Mesenteric fat pad (tissue), 1 donor: ENCODE measurements at places on chromosomes 4 and X. TPM values are rescaled to one million over a fixed set of nuclear protein-coding genes. Genes with fewer than 3 reads are reported as not detected.

Gene SMAD1
- total RNA-seq, result 14.7 TPM

Gene NBDY
- total RNA-seq, result 25.1 TPM

Gene SSX4
- total RNA-seq, result not detected

Gene SSX2B
- total RNA-seq, result not detected

Gene ARHGEF9
- 14.8 TPM for total RNA-seq

Gene HPSE
- total RNA-seq, result 7.4 TPM

Gene LEF1
- total RNA-seq, result 3.1 TPM

Gene SERTM2
- not detected for total RNA-seq

- DNase-seq, result no peak
Observed at GRCh38 chr4:183078634-183079033, 20.4 kb upstream of the WWC2 start.

- no peak for DNase-seq
Observed at GRCh38 chr4:7377223-7377865, 57.4 kb downstream of the PSAPL1 start.

DNA sequence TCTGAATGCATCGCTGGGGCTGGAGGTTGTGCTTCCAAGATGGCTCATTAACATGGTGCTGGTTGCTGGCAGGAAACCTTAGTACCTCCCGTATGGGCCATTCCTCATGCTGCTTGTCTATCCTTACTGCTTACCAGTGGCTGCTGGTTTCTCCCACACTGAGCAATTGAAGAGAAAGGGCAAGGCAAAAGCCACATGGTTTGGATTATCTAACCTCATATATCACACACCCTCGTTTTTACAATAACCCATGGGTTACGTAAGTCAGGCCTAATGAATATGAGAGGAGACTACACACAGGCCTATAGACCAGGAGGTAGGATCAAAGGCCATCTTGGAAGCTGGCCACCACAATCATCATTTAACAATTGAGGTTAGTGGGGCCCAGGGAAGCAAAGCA is 141.8 kb upstream of the EDNRA start:
- no peak for DNase-seq

GRCh38 chrX:130296743-130297142 is 28.0 kb upstream of the ZNF280C start:
- DNase-seq, result no peak

DNA sequence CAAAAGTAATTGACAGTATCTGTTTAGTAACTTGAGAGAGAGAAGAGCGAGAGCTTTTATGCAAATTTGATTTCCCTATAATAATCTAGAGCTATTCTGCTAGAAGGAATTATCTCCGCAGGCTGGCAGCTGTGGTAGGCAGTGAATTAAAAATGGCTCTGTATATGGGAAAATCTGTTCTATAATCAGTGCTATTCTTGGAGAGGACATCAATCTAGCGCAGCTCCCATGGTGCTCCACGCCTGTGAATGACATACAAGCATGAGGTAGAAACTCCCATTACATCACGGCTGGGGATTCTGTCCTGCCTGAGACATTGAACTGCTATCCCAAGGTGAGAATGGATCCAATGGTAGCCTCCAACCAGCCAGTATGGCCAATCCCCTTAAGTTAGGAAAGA is 179.0 kb downstream of the DHX15 start:
- DNase-seq, result no peak

- DNase-seq, result no peak
Observed at GRCh38 chrX:69215161-69215875, 50.1 kb upstream of the PJA1 start.

DNA sequence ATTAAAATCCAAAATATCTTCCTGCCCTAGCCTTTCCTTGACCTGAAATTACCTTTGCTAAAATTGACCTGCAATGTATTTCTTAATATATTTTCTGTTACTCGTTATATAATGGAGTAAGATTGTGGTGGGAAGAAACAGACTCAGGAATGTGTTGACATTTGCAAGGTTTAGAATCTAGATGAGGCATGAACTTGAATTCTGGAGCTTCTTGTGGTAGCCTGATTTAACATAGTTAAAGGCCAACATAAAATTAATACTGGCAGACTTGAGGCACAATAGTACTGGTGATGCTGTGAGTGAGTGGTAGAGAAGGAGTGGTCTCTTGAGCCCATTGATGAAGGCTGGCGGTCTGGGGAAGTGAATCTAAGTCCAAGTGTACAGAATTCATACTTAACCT is 197.9 kb upstream of the SPRY1 start:
- no peak for DNase-seq

GRCh38 chr4:187017147-187017546 is 293.5 kb upstream of the FAT1 start:
- DNase-seq, result no peak

DNA sequence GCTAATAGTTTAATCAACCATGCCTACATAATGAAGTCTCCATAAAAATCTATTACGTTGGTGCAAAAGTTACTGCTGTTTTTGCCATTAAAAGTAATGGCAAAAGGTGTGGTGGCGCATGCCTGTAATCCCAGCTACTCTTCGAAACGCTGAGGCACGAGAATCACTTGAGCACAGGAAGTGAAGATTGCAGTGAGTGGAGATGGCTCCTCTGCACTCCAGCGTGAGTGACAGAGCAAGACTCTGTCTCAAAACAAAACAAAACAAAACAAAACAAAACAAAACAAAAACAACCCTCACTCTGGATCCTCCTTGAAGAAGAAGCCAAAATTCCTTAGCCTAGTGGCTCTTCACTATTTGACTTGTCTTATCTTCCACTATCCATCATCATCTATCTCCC is 78.0 kb downstream of the MSN start:
- DNase-seq, result no peak

DNA sequence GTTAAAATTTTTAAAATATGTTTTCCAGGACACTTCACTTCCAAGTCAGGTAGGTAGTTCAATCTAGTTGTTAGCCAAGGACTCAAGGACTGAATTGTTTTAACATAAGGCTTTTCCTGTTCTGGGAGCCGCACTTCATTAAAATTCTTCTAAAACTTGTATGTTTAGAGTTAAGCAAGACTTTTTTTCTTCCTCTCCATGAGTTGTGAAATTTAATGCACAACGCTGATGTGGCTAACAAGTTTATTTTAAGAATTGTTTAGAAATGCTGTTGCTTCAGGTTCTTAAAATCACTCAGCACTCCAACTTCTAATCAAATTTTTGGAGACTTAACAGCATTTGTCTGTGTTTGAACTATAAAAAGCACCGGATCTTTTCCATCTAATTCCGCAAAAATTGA is 49.7 kb downstream of the XIAP start:
- DNase-seq, result no peak

- DNase-seq, result no peak
Observed at GRCh38 chr4:821631-822030, 4.3 kb downstream of the CPLX1 start.

GRCh38 chr4:19300213-19300612 is 951.5 kb upstream of the SLIT2 start:
- DNase-seq, result no peak

- DNase-seq, result no peak
Observed at GRCh38 chr4:145279122-145279960, 99.0 kb upstream of the OTUD4 start.
